ENCODE measurements at places on chromosomes 7 and 10. TPM values are rescaled to one million over a fixed set of nuclear protein-coding genes. Genes with fewer than 3 reads are reported as not detected.

The PLXDC2 gene
- total RNA-seq, result 44.5 TPM

The SLC13A1 gene
- total RNA-seq, result not detected

DNA sequence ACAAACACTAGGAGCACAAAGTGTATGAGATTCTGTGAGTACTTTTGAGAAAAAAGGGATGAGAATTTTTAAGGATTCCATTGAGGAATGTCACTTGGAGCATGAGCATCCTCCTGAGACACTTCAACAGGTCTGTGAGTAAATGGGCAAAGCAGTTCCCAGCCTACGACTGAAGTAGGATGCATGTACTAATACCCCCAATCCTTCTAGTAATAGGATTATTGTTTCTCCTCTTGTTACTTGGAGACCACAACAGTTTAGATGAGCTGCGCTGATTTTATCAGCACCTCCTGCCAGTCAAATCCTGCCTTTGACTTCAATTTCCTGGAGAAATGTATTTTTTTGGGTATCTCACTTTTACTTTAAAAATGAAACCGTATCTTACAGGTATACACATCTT, 820 bp downstream of the BBS9 start:
- DNase-seq, result no peak

The PYROXD2 gene
- total RNA-seq, result 4.5 TPM

GRCh38 chr10:10346390-10347150, 671.1 kb upstream of the CELF2 start:
- DNase-seq, result no peak

- peak; percentile 61 for DNase-seq
These were observed 32.7 kb upstream of the TRIM8 start for GRCh38 chr10:102611514-102612087.

DNA sequence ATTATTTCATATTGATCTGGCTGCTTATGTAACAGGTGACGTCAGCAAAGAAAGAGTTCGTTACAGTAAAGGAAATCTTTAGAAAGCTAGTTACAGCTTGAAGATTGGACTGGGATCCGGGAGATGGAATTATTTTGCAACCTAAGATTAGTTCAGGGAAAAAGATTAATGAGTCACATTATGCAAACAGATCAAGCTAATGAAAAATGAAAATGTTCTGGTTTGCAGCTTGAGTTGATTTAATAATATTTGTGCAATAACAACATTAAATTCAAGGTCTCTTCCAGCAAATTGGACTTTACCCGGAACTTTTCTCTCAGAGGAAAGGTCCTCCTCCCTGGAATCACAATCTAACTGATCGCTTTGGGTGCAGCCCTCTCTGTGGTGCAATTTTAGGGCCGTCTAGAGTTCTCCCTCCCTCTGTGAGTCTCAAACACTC, 119.5 kb downstream of the OTUD1 start:
- DNase-seq, result no peak

DNA sequence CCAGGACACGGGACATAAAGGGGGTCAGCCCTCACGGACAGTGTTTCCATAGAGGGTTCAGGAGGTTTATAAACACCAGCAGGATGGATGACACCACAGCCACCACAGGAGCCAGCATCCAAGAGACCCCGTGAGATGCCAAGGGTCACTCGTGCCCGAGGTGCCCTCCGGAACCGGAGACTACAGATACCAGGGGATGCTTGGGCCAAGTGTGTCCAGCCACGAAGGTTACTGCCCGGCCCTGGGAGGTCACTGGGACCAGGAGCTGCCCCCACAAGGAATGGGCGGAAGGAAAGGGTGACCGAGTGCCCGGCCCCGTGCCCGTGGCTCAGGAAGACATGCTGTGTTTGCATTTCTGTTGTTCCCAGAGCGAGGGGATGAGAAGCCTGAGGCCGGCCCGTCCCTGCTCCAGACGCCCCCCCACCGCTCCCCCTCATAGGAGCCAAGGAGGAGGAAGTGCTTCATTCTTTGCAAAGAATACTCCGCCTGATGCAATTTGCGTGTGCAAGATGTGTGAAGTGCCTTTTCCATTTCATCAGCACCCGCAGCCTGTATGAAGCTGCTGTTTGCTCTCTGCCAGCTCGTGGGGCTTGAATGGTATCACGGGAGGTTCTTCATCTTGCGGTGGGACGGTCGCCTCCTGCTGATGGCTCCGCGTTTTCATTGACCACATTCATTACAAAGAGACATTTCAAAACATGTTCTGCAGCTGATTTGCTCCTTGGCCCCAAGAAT, 176.4 kb downstream of the ELFN1 start:
- DNase-seq, result no peak

- DNase-seq, result peak; percentile 52
These were observed 101.2 kb downstream of the BAMBI start for GRCh38 chr10:28778524-28778923.

DNA sequence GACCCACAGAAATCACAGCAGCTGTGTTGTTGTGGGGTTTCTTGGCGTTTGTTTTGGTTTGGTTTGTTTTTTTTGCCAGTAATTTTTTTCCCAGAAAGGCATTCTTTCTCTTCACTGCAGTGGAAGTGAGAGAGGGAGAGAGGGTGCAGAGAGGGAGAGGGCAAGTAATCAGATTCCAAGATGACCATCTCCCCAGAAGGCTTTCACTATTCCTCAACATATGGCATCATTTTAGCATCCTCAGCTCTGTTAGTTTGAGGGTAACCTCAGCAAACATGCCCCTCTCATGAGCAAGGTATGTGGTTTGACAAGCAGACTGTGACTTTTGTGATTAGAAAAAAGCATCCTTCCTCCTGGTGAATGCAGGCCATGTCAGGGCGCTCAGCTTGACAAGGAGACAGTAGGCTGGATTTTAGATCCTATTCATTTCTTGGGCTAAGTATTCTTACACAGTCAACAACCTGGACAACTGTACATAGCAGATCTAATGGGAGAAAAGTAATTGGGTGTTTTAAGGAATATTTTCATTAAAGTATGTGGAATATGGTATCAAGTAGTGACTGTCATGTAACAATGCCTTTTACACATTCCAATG, 86.3 kb upstream of the PIK3CG start:
- DNase-seq, result peak; percentile 30

DNA sequence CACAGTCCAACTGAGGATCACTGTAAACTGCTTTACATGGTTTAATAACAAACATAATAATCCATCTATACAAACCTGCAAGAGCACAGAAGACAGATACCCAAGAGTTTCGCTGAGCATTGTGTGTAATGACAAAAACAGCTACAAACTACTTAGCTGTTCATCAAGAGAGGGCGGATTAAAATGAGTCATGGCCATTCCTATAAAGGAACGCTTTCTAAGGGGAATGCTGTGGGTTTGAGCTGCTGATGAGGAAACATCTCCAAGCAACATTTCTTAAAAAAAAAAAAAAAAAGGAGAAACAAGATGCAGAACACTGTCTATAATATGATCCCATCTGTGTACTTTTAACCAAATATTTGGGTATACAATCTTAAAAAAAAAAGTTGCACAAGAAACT, 33.8 kb downstream of the VOPP1 start:
- DNase-seq, result peak; percentile 97

DNA sequence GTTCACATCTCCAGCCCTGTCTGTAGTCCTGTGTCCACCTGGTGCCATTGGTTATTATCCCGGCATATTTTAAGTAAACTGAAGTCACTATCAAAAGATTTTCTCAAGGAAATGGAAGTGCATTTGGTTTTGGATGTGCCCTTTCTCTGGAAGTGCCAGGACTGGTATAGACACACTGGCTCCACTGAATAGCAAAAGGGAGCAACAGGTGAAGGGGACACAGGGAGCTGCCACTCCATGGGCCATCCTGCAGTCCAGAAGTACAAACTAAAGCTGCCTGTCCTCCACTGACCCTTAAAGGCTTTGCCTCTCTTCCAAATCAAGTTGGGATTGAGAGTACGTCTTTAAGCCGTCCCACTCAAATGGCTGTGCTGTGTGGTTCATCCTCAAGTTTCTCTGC, 62.7 kb downstream of the NOC3L start:
- DNase-seq, result no peak

GRCh38 chr10:101284744-101285463, 55.6 kb upstream of the LBX1 start:
- no peak for DNase-seq

The SUN3 gene
- total RNA-seq, result not detected

GRCh38 chr10:12726971-12727831, 274.3 kb downstream of the CCDC3 start:
- DNase-seq, result peak; percentile 76

Data from astrocyte (in vitro differentiated cells and primary cell).